ENCODE measurements at places on chromosomes 3 and 15. TPM values are rescaled to one million over a fixed set of nuclear protein-coding genes. Genes with fewer than 3 reads are reported as not detected.

GRCh38 chr15:41865490-41866055 is 26.9 kb downstream of the PLA2G4B start:
- DNase-seq: no peak
- no peaks in the 10 kb centered on the region for H3K4me1 ChIP-seq
- no peaks in the 10 kb centered on the region for H3K27me3 ChIP-seq
- no peak overlapping the region for H3K4me3 ChIP-seq
- H3K27ac ChIP-seq: no peak overlapping the region
- no peaks in the 10 kb centered on the region for H3K36me3 ChIP-seq

The DZIP1L gene
- 27.5 TPM for total RNA-seq

The NAALADL2 gene
- 12.5 TPM for total RNA-seq

GRCh38 chr3:65729555-65729954 is 309.2 kb downstream of the MAGI1 start:
- H3K36me3 ChIP-seq: no peaks in the 10 kb centered on the region
- DNase-seq: no peak
- H3K27ac ChIP-seq: no peak overlapping the region
- H3K4me1 ChIP-seq: peaks cover 9% of the 10 kb centered on the region
- no peaks in the 10 kb centered on the region for H3K27me3 ChIP-seq
